Foreskin keratinocyte (primary cell): ENCODE measurements at places on chromosomes 13 and 19. TPM values are rescaled to one million over a fixed set of nuclear protein-coding genes. Genes with fewer than 3 reads are reported as not detected.

- DNase-seq: no peak
Measured at GRCh38 chr13:86383561-86383960, 584.3 kb upstream of the SLITRK6 start.

GRCh38 chr19:1492474-1493006, 1.6 kb downstream of the REEP6 start:
- DNase-seq: no peak

Gene LILRA5
- total RNA-seq: not detected in 2 replicates

Gene DLEU7
- total RNA-seq: not detected in 2 replicates

GRCh38 chr19:51664131-51664530, 17.5 kb upstream of the SIGLEC14 start:
- DNase-seq: no peak

Gene TMPRSS9
- not detected in 2 replicates for total RNA-seq
